ENCODE measurements at places on chromosomes 3 and 15.

DNA sequence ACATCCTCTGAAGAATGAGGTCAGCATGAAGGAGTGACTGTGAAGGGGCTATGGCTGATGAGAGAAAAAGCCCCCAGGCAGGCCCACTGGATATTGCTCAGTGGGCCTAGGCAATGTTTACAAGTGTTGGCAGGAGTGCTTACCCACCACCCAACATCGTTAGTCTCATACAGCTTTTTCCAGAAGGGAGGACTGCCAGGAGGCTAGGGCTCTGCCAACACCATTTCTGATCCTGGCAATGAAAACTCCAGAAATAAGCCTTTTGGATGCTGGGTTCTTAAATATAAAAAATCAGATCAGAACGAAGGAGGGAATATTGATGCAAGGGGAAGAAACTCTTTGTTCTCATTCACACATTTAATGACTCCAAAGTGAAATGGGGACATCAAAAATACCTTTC lies 189.1 kb downstream of the DCLK3 start:
- DNase-seq: no peak

DNA sequence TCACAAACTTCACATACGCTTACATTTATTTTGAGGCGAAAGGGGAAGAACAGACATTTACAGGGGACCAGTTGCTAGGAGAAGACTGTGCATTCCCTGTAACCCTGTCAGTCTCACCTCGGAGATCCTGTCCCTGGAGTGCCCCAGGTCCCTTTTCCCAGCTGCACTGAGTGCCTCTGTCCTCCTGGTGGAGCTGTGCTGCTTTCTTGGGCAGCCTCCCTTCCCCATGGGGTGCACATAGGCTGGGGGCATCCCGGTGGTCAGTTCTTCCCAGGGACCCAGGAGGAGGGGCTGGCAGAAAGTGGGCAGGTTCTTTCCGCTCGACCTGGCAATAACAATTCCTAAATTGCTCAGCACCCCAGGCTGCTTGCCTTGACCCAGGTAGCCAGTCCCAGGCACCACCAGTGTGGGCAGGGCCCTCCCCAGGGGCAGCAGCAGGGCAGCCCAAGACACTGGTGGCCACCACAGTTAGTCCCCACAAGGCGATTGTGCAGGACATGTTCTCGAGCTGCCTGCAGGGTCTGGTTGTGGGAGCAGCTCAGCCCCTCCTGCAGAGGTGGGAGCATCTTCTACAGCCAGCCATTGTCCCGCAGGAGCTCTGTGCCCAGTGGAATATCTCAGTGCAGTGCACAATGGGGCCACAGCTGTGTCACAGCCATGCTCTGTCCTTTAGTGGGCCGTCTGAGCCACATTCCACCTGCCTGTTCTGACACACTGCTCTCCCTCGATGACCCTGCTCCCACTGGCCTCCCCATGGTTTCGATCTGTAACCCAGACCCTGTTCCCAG lies 36.3 kb downstream of the APBA2 start:
- DNase-seq: no peak

- DNase-seq: peak; percentile 26
Observed at GRCh38 chr3:16917256-16917935, 32.6 kb downstream of the PLCL2 start.

GRCh38 chr3:106824856-106825255 lies 552.4 kb upstream of the CCDC54 start:
- DNase-seq: no peak

- no peak for DNase-seq
Observed at GRCh38 chr15:99514306-99514705, 51.5 kb upstream of the MEF2A start.

DNA sequence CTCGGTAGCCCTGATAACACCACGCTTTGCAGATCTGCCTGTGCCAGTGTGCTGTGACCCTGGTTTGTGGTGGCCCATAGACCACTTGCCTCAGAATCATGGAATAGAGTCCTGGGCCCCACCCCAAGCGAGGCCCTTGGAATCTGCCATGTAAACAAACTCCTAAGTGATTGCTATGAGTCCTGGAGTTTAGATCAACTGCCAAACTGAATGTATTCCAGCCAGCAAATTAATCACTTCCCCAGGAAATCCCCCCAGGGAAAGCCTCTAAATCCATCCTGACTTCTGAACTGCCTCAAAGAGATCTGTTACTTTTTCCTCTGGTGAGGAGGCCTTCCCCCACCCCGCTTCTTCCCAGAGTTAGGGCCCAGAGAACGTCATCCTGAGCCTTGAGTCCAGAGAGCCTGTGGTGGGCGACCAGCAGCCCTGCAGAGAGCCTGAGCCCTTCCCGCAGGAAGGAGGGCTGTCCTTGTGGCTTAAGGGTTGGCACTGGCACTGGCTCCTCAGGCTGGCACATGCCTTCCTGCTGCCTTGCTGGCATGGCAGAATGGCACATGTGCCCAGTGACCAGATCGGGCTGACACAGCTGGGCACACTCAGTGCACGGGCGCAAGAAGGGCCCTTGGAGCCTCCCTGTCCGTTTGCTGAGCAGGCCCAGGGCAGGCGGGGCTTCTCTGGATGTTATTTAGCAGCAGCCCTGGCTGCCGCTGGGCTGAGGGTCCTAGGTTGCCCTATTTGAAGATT lies 50.6 kb upstream of the PLXNA1 start:
- no peak for DNase-seq

DNA sequence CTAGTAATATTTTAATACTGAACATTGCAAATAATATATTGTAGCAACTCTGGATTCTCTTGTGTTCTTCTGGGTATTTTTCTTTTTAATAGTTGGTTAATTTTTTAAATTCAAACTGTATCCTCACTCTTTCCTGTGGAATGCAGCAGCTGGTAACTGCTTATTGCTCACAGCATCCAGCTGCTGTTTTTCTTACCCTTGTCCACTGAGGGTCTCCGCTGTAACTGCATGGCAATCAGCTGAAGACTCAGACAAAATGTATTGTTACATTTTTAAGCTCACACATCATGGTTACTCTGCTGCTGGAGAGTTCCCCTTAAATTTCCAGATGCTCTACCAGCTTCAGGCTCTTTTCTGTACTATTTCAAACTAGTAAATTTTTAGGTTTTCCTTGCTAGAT lies 227.6 kb downstream of the MBNL1 start:
- DNase-seq: no peak

GRCh38 chr15:74196175-74196574 lies 6.4 kb downstream of the STRA6 start:
- no peak for DNase-seq

GRCh38 chr15:63371297-63371918 lies 10.2 kb downstream of the CA12 start:
- DNase-seq: no peak

GRCh38 chr3:150544041-150544440 lies 2.3 kb downstream of the SERP1 start:
- no peak for DNase-seq

- no peak for DNase-seq
Observed at GRCh38 chr3:54150864-54151467, 28.6 kb downstream of the CACNA2D3 start.

- DNase-seq: no peak
Observed at GRCh38 chr15:65177901-65178300, 7.2 kb downstream of the CLPX start.

DNA sequence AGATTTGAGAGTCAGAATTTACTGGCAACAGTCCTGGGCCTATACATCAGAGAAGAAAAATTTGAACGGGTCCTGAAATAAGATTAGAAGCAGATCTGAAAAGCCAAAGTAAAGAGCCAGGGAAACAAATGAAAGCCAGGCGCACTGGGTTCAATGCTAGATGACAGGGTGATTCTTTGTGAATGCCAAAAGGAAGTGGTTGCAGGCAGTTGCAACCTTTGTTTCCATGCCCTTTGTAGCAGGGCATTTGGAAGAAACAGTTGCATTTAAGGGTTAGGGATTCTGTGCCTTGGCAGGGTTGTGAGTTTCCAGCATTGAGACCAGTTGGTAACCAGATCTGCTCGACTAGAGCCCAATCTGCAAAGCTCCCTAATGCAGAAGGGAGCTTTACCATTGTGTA lies 36.4 kb upstream of the MTHFS start:
- no peak for DNase-seq
